ENCODE measurements at places on chromosomes 6 and 20. TPM values are rescaled to one million over a fixed set of nuclear protein-coding genes. Genes with fewer than 3 reads are reported as not detected.

The FAM210B gene
- 39.9 TPM for total RNA-seq

The PDE10A gene
- total RNA-seq = 12.5 TPM

The NRN1 gene
- total RNA-seq = 23.5 TPM

The OPRL1 gene
- 2.6 TPM for total RNA-seq

The AFDN gene
- total RNA-seq = 127 TPM

The B3GALT4 gene
- 2.1 TPM for total RNA-seq

The PKHD1 gene
- total RNA-seq = not detected

The PCK1 gene
- total RNA-seq = not detected

The CD164 gene
- total RNA-seq = 97.1 TPM

The FNDC1 gene
- not detected for total RNA-seq
